Fibroblast of gingiva (primary cell): ENCODE measurements at places on chromosomes 7 and 10.

GRCh38 chr7:36984041-36984521 lies 259.8 kb upstream of the AOAH start:
- DNase-seq: no peak

- DNase-seq: peak; percentile 75
Measured at GRCh38 chr10:122490786-122491680, 29.7 kb downstream of the HTRA1 start.

GRCh38 chr7:155640629-155641028 lies 3.8 kb upstream of the RBM33 start:
- DNase-seq: no peak

- no peak for DNase-seq
Measured at GRCh38 chr7:11168650-11169170, 195.0 kb downstream of the PHF14 start.

DNA sequence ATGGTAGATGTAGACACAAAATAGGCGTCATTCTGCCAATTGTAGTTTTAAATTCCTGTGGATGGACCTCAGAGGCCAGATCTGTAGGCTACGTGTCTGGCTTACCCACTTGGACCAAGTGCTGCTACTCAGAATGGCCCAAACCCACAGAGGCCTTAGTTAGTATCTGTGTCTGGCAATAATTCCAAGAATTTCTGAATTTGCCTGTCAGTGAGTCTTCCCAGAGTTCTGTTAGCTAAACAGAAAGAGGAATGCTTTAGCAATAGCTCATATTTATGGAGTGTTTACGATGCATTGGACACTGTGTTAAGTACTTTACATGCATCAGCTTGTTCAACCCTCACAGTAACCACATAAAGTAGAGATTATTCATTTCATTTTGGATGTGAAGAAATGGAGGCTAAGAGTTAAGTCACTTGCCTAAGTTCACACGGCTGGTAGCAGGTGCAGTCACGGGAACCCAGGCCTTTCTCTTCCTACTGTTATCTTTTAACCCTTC lies 231.8 kb downstream of the PTEN start:
- peak; percentile 61 for DNase-seq

DNA sequence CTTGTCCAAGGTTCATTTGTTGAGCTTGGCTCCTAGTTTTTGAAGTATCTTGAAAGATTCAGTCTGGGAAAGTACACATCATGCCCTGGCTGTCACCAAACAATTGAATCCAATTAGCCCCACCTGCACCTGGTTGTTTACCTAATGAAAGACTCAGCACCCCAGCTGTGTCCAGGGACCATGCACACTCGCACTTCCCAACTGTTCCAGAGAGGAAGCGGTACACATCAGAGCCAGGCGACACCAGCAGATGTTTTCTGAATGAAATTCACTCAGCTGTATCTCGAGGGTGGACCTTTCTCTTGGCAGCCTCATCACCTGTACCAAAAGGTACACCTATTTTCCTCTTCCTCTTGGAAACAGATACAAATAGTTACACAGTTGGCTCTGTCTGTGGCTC lies 216.4 kb upstream of the LRGUK start:
- DNase-seq: no peak

- DNase-seq: peak; percentile 78
Measured at GRCh38 chr10:71964098-71964742, at the start of gene CHST3. Gene CHST3, plus strand, starts transcription at chr10:71964395. Its CDS starts 41,448 bp downstream, at chr10:72005843.

GRCh38 chr7:150317748-150318444 lies 5.3 kb upstream of the LRRC61 start:
- no peak for DNase-seq

- peak; percentile 47 for DNase-seq
Measured at GRCh38 chr7:99036546-99037111, 107.3 kb downstream of the SMURF1 start.

DNA sequence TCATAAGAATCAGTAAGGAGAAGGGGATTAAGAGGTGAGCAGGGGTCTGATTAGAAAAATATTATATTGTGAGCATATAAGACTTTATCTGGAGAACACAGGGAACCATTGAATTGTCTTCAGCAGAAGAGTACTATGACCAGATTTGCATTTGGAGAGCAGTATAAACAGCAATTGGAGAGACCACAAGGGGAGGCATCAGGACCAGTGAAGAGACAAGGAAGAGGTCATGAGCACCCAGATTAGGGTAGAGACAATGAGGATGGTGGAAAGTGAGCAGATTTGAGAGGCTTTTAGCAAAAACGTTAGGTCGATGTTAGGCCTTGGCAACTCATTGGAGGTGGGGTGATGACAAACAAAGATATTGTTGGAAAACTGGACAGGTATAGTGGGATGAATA lies 13.0 kb upstream of the SMIM30 start:
- DNase-seq: no peak

- no peak for DNase-seq
Measured at GRCh38 chr7:95646350-95646749, 50.0 kb upstream of the PDK4 start.

- DNase-seq: no peak
Measured at GRCh38 chr7:108487646-108488045, 31.4 kb upstream of the NRCAM start.

DNA sequence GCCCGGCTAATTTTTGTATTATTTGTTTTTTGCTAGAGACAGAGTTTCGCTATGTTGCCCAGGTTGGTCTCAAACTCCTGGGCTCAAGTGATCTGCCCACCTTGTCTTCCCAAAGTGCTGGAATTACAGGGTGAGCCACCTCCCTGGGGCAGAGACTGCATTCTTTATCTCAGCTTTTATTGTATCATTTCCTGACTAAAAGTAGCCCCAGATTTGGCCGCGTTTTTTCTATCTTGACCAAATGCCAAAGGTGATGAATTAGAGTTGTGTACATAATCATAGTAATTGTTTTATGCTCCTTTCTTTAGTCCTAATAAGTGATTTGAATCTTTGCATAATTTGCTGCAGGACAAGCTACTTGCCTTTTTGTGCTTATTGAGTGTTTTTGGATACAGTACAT lies 3.1 kb upstream of the SMNDC1 start:
- no peak for DNase-seq

DNA sequence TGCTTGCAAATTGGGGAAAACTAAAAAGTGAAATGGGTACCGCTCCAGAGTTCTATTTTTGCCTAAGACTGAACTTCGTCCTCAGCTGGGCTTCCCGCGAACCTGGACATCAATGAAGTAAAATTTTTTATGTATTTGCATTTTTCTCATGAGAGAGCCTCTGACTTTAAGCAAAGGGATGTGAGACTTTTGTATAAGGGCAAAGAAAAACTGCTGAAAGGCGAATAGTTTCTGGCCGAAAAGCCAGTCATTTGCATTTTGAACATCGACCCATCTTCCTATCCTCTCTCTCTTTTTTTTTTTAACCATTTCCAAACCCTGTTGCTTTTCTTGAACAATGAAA lies 573 bp downstream of the PMPCB start:
- DNase-seq: no peak

- no peak for DNase-seq
Measured at GRCh38 chr7:29243910-29244655, 49.5 kb downstream of the CHN2 start.

GRCh38 chr7:1646957-1647891 lies 22.9 kb upstream of the ELFN1 start:
- peak; percentile 18 for DNase-seq

DNA sequence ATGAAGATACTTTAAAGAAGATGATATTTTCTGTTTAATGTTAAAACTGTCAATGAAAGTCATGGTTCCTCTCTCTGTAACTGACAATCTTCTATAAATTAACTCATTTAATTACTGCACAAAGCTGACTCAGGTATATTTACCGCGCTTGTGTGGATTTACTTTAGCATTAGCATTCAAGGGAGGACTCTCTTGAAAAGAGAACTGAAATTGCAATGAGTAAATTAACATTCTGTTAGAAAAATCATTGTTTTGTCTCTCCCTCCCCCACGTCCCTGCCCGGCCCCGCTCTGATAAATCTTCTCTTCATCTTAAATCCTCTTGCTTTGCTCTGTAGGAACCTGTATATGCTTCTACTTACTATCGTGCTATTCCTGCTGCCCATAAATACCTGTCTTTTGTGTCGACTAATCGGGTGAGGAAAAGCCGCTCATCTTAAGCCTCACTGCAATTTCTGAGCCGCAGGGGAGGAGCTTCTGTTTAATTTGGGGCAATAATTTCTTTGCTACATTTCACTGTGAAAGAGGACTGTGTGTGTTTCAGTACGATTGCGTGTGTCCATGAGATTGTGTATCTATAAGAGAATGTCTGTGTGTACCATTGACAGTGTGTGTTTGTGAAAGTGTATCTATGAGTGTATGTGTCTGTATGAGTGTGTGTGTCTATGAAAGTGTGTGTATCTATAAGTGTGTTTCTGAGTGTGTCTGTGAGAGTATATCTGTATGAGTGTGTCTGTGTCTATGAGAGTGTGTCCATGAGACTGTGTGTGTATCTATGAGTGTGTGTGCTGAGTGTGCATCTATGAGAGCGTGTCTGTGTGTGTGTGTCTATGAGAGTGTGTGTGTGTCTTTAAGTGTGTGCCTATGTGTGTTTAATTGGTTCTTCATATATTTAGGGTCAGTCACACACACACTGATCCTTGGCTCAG lies 46.5 kb upstream of the LYZL2 start:
- no peak for DNase-seq

- no peak for DNase-seq
Measured at GRCh38 chr7:11355399-11356005, 381.8 kb downstream of the PHF14 start.

DNA sequence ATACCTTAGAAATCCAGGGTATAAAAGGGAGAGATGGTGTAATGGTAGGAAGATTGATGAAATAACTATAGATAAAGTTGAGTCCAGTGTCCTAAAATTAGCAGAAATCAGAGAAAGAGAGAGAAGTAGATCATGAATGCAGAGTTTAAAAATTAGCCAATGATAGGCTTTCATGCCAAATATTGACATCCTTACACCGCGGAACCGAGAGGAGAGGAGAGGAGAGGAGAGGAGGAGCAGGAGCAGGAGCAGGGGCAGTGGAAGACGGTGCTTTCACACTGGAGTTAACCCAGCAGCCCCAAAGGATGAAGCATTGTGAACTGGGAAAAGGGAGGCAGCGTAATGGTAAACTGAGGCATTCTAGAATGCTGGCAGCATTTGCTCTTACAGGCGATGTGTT lies 34.2 kb upstream of the LAMB4 start:
- no peak for DNase-seq

DNA sequence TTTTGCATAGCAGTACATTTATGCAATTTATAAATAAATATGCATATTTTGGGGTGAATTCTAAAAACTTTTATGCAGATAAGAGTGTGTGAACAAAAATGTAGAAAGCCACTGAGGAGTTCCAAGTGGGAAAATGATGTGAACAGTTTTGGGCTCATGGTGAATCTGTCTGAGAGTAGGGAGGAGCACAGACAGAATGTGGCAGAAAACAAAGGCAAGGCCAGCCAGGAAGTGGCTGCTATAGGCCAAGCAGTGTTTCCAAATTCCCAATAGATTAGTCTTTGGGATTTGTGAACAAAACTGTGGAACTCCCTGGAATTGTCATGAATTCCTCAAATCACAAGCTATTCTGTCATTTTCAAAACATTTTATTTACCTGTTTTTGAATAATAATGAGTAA lies 73.6 kb upstream of the AMPH start:
- DNase-seq: no peak

DNA sequence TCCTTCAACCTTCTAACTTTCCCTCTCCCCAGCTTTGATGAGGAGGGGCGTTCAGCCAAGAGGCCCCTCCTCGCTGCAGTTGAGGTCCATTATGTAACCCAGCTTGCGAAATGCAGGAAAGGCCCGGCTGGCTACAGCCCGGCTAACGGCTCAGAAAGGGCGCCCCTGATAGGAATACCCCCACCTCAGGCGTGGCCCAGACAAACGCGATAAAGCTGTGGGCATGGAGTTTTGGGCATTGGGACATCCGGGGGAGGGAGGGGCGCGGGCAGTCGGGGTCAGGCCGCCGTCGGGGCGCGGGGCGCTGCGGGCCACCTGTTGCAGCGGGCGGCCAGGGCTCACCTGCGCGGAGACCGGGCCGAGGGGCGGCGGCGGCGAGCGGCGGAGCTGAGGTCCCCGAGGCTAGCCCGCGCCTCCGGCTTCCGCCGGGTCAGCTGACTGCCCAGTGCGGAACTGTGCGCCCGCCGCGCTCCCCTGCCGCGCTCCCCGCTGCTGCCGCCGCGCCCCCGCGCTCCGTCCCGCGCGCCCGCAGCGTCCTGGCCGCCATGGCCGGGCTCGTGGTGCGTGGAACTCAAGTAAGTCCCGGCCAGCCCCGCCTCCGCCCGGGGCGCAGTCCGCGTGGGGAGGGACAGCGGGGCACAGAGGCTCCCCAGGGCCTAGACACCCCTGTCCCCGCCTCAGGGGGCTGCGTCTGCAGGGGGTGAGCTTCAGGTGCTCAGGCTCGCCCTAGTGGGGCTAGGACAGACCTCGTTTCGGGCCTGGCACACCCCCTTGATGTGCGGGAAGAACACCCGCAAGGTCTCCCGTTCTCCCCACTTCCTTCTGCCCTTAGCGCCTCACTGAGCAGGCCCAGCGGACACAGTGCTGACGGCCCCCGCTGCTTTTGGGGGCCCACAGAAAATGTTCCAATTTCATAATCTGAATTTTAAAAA lies at the start of gene LRMDA:
Gene LRMDA (plus strand): TSS at position 445 of the 932 bp plus-strand sequence.
- DNase-seq: no peak

DNA sequence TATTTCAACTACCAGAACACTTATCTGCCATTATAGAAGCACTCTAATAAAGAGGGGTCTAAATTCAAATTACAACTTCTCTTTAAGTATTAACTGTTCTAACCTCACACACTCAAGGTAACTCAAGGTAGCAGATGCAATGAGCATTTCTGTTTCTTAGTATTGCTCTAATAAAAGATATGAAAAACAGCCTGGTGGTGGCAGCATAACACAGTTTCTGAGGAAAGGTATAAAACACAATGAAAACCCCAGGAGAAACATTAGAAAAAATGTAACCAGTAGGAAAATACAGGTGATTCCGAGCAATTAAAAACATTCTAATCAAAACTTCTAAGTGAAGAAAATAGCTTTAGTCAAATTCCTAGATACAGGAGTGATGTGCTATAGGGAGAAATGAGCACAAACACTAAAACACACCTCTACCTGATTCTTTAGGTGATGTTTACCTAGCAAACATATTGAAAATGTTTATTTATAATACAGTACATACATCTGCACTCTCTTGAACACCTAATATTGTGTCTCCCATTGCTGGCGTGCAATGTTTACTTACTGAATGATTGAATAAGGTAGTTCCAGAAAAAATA lies 3.5 kb downstream of the MKRN1 start:
- peak; percentile 3 for DNase-seq

GRCh38 chr10:60654813-60655464 lies 123.3 kb upstream of the CDK1 start:
- DNase-seq: no peak

DNA sequence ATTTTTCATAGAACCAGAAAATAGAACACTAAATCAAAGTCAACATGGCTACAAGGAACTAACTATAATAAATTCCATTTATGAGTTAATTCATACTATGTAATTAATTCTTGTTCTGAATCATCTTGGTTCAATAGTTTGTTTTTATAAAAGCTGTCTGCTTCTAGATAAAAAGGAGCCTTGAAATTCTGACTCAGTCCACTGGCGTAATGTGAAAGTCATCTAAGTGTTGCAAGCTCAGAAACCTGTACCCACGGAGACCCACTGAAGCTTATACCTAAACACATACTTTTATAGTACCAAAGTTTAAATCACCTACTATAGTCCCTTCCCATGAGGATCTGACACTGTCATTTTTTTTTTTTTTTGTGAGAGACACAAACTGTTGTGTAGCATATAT lies 489.4 kb downstream of the SEMA3D start:
- peak; percentile 75 for DNase-seq
